Cortex of kidney (tissue), 1 donor: ENCODE measurements at places on chromosomes 5 and 9.

- no peak for DNase-seq
These were observed 546.3 kb downstream of the EBF1 start for GRCh38 chr5:158553195-158553961.

DNA sequence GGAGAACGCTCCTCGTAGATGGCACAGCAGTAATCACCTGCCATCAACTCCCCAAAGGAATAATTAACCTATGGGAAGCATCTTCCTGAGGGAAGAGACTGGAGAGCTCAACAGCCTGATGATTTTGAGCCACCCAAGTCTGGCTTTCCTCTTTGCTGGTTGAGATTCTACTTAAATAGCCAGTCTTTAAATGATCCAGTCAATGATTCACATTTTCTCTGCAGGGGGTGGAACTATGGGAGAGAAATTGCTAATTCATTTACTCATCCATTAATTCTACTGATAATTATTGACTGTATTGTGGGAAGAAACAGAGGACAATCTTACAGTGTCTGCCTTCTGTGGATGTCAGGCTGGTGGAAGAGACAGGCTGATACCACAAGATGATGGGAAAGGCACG, 355.0 kb upstream of the PANK3 start:
- no peak for DNase-seq

GRCh38 chr5:79255786-79256557, 20.0 kb downstream of the JMY start:
- DNase-seq, result no peak

- no peak for DNase-seq
These were observed 93.9 kb upstream of the FTMT start for GRCh38 chr5:121757753-121758152.

DNA sequence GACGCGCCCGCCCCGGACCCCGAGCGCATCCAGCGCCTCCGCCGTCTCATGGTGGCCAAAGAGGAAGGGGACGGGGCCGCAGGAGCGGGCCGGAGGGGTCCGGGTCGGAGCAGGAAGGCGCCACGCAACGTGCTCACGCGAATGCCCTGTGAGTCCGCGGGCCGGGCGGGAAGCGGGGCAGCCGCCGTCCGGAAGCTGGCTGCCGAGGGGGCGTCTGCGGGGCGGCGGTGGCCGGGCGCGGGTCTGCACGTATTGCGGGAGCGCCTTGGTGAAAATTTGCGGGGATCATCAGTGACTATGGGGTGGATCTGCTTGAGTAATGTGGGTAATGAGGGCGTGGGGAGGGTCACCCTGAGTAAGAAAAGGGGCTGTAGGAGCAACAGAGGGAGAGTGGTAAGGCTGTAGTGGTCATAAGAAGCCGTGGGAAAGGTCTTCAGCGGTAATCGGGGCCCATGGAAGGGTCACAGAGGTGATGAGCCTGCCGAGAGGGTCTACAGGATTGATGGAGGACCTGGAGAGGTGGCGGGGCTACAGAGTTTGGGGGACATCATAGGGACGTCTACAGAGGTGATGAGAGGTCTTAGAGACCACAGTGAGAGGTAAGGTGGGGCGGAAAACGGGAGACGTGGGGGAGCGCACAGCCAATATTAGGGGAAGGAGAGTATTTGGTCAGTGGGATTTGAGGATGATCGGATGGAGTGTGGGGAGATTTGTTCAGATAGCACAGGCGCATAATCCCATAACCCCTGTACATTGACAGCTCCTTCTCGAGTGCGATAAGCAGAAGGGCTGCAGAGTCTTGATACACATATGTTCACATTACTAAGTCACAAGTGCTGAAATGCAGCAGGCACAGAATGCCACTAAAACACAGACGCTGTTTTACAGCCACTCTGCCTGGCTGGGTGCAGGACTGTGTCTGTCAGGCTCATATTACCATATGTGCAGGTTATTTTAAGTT, 819 bp downstream of the LSM11 start:
- no peak for DNase-seq
